CD4-positive, alpha-beta T cell treated with Interleukin-2 at 100 ng/mL for 4 hours (primary cell): ENCODE measurements at places on chromosomes 12 and 14.

GRCh38 chr14:68182492-68182891 is 362.9 kb downstream of the RAD51B start:
- DNase-seq = peak; percentile 1

DNA sequence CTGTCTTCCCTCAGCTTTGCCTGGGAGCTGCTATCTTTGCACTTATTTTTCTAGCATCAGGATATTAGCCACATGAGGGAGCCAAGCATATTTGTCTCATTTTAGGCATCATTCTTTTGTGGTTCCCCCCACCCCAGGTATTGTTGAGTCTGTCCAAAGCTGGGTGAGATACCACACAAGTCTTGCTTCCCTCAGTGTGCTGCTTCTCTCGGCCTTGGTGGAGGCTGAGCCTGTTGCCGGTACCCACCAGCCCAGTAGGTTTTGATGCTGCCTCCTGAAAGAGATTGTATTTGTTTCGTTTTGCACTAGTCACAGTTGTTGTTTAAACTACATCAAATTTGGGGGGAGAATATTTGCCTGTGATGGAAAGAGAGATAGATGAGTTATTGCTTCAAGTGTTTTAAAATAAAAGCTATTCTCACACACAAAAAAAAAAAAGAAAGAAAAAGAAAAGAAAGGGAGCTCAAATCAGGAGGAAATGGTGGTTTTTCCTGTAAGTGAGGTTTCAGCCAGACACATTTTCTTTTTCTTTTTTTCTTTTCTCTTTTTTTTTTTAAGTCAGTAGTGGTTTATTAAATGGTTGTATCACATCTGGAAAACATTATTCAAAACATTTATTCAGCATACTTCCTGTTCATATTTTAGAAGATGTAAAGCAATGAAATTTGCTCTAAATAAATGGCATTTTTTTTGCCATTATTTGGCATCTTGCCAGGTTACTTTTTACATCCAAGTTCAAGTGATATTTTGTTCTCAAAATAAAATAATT is 58.5 kb downstream of the SLC4A8 start:
- peak; percentile 34 for DNase-seq

DNA sequence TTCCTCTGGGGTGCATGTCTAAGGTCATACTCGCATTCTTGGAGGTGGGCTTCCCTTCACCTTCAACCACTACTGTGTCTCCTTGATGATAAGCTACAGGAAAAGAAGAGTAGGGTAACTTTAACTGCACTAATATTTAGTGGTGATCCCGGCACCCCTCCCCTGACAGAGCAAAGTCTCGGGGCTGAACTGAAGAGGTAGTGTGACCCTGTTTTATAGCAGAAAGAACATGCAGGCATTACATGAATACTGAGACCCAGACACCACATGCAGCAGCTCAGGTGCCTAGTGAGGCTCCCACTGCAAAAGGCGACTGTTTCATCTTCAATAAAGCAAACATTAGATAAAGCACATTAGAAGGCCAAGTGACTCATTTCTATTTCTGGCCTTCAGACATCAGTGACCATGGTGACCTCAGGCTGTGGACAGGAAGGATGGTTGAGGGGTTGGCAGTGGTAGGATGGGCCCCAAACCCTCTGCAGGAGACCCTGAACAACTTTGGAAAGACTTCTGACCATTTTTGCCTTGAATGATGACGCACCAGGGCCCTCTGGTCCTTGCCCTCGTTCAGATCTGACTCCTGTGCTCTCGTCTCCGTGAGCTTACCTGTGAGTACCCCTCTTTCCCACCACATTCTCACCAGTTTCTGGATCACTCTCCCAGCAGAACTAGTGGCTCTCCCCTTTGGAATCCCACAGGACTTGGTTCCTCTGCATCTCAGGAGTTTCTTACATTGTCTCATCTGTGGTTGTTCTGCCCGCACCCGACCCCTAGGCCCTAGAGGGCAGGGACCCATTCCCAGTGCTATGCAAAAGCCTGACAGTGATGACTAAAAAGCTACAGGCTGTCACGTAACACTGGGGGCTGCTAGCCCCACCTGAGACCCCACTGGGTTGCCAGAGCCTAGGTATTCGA is 23.8 kb upstream of the JPH4 start:
- DNase-seq = no peak

DNA sequence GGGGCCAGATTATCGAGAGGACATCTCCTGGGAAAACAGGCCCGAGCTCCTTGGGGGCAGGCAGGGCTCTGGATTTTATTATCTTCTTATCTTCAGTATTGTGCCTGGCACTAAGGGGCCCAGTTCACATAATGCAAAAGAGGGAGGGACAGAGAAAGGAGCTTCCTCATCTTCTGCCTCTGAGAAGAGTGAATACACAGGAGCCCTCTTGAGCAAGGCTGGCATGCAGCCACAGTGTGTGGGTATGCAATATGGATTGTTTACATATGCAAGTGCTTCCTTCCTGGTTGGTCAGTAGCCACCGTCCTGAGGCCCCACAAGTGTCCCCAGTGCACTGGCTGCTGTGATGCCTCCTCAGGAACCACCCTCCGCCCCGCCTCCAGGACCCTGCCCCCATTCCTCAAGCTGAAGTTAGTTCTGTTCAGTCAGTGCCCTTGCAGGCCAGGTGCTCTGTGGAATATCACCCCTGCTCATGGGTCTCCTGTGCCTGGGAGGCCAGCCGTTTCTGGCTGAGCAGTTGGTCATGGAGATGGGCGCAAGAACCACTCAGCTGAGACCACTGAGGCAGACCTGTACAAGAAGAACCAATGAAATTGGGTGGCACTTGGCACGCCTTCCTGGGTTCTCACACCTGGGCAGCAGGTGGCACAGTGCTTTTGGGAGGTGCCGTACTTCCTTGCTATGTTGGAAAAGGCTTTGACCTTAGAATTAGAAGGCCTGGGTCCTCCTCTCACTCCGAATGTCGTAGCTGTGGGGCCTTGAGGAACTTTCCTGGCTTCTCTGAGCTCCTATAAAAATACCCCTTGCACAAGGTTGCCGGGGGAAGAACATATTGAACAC is 35.1 kb upstream of the ACTN1 start:
- no peak for DNase-seq

DNA sequence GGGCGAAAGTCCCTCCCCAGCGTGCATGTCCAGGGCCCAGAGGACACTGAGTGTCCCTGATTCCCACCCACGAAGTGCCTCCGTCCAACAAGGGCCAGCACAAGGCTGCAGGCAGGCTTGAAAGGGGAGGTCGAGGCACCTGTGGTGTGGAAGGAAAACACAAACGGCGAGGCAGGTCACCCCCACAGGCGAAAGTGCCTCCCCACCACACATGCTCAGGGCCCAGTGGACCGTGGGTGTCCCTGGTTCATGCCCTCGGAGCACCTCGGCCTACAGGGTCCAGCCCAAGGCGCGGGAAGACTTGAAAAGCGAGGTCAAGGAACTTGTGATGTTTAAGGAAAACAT is 370.4 kb downstream of the ALG10 start:
- DNase-seq = no peak

DNA sequence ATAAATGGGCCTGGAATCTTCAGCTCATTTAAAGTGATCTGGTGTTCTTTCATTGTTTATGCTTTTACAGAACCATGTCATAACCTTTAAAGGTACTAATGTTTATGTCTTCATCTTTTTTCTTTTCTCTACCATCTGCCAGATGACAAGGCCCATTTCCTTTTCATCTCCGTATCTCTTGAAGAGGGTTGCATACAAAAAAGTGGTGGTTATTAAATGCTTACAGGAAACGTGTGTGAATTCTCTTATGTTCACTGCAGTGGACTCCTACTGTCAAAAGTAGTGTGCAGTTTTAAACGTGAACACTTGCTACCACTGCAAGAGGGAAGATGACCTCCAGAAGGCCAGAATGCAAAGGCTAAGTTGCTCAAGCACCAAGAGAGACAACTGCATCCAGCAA is 91.4 kb downstream of the TTC7B start:
- DNase-seq = no peak

DNA sequence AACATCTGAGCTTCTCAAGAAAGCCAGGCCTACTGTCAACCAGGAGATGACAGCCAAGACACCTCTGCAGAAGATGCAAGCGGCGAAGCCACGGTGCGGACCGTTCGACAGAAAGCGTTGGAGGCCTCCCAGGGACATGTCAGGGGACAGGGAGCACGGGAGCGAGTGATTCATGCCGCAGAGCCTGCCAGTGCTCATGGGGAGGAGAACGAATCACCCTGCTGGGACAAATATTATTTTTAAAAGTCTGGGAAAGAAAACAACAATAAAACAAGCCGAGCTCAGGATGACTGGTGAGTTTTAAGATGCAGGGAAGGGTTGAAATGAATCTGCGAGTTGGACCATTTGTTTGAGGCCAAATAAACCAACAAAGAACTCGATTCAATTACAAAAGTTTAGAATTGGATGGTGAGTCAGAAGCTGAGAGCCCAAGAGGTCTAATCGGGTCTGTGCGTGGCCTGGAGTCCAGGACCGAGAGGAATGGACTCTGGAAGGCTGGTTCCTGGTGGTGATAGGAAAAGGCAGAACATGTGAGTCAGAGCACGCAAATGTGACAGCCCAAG is 91.0 kb downstream of the RBM19 start:
- no peak for DNase-seq

GRCh38 chr14:66495218-66496098 is 9.3 kb downstream of the CCDC196 start:
- DNase-seq = peak; percentile 53

GRCh38 chr12:19191563-19191962 is 62.0 kb downstream of the PLEKHA5 start:
- no peak for DNase-seq

DNA sequence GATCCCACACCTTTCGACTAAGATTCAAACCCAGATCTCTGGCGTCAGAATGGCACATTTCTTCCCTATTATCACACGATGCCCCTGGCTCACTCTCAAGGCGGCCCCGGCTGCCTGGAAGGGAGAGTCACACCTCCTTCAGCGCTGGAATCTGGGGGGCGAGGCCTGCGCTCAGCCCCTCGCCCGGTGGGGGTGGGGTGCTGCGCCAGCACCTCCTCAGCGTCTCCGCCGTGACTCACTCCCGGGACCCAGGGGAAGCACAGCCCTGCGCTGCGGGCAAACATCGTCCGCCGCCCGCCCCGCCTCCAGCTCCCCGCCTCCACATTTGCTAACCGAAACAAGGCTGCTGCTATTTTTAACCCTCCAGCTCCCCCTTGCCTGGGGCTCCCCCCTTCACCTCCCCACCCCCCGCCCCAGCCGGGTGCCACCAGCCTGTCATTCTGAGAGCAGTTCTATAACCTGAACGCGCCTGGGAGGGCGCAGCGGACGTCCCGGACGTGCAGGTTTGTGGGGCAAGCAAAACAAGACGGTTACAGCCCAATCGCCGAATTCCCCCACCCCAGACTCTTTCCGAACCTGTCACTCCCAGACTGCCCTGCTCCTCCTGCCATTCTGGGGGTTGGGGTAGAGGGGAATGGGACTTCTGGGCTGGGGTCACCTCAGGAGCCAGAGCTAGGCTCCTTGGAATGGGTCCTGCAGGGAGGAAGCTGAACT is 6.7 kb downstream of the HDAC7 start:
- DNase-seq = peak; percentile 94

DNA sequence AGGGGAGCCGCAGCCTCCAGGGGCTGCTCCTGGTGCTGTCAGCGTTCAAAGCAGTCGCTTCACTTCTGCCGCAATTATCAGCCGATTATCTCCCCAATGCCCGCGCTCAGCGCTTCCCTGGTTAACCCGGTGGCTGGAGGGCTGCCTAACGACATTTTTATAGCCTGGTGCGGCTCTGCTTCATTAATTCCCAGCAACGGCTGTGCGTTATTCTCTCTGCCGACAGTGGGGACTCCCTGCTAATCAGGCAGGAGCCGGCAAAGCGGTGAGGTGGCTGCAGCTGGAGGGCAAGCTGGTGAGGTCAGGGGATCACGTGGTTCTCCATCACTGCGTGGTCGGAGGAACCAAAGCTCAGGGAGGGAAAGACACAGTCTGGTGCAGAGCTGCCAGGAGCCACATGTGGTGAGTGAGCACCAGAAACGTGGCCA is 62.9 kb downstream of the GLRX5 start:
- no peak for DNase-seq

DNA sequence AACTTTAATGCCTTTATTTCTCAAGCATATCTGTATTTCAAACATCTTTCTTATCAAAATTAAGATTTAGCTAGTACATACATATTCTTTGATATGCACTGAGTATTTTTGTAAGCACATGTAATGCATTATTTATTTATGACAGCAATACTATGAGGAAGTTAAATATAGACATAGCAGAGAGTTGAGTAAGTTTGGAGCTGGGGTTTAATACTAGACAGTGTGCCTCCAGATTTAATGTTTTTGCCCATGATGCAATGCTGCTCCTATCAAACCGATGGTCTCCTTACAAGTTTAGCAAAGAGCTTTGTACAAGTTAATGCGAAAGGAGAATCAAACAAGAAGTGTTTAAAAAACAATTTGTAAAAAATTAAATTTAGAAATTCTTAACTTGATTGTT is 826.6 kb upstream of the MGAT4C start:
- no peak for DNase-seq

GRCh38 chr14:69315301-69315700 is 55.3 kb downstream of the GALNT16 start:
- no peak for DNase-seq

GRCh38 chr12:46342562-46343033 is 30.0 kb downstream of the SLC38A2 start:
- DNase-seq = peak; percentile 50

DNA sequence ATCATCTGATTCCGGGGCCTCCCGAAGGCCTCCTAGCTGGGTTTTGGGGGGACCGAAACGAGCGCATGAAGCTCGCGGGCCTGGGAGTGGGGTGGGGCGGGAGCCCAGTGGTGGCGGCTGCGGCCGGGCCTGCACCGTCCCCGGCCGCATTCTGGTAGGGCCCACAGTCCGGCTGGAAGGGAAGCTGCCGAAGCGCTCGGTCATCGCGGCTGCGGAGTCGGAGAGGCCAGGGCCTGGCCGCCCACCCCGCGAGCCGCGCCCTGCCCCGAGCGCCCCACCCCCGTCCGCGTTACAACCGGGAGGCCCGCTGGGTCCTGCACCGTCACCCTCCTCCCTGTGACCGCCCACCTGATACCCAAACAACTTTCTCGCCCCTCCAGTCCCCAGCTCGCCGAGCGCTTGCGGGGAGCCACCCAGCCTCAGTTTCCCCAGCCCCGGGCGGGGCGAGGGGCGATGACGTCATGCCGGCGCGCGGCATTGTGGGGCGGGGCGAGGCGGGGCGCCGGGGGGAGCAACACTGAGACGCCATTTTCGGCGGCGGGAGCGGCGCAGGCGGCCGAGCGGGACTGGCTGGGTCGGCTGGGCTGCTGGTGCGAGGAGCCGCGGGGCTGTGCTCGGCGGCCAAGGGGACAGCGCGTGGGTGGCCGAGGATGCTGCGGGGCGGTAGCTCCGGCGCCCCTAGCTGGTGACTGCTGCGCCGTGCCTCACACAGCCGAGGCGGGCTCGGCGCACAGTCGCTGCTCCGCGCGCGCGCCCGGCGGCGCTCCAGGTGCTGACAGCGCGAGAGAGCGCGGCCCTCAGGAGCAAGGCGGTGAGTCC is at the start of gene KLC1:
TSS of gene KLC1 (plus strand) at position 528 of the 819 bp plus-strand sequence. CDS start 25,354 bp downstream, outside the sequence.
- DNase-seq = peak; percentile 79

GRCh38 chr14:87059060-87059839 is 933.7 kb downstream of the GALC start:
- DNase-seq = no peak

- DNase-seq = no peak
These were observed 16.5 kb downstream of the KLHL28 start for GRCh38 chr14:44945264-44945663.

- DNase-seq = no peak
These were observed 30.4 kb downstream of the FBXO34 start for GRCh38 chr14:55301437-55302121.

GRCh38 chr12:14138495-14138894 is 157.1 kb upstream of the GRIN2B start:
- no peak for DNase-seq

GRCh38 chr14:59511916-59512575 is 27.7 kb downstream of the JKAMP start:
- no peak for DNase-seq

- no peak for DNase-seq
These were observed 16.4 kb upstream of the SRSF5 start for GRCh38 chr14:69750495-69750894.
